Activated T-helper 17 cell treated with anti-CD3 and anti-CD28 coated beads, Interleukin-2, amount 50 U/mL, for 72 hours (primary cell): ENCODE measurements at places on chromosomes 1 and 21.

DNA sequence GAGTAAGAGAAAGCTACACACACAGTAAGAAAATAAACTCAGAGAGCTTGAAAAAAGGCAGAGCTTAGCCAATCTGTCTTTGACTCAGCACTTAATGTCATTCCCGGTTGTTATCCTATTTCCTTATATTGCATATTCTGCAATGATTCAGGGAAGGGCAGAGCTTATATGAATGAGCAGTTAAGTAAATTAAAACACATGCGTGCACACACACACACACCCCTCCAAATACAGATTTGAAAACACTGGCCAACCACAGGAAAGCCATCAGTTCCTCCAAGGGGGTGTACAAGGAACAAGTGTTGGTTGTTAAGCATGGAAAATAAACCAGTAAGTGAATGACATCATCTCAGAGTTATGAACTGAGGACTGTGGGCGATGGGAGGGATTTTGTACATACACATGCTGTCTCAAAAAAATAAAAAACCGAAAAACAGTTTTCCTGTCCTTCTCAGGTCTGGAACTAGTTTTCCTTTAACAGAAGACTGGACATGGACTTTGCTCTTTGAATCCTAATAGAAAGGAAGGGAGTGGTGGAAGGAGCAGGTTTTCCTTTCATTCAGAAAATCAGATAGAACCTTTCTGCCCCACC is 1.0 kb downstream of the IQGAP3 start:
- peak; percentile 72 for ATAC-seq

- ATAC-seq, result peak; percentile 45
Measured at GRCh38 chr1:15354580-15354965, 55.1 kb upstream of the EFHD2 start.

DNA sequence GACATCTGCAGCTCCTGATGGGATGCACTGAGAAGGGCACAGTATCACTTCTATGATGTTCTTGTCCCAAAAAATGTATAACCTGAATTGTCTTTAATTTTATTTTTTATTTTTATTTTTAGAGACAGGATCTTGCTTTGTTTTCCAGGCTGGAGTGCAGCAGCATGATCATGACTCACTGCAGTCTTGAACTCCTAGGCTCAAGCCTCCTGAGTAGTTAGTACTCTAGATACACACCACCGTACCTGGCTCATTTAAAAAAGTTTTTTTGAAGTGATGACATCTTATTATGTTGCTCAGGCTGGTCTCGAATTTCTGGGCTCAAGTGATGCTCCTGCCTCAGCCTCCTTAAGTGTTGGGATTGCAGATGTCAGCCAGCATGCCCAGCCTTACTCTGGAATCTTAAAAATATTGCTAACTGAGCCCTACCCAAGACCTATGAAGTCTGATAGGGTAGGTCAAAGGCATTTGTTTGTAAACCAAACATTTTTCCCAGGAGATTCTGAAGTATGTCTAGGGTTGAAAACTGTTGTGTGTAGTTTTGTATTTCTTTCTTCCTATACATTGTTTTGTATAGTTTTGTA is 68.9 kb downstream of the ATF6 start:
- ATAC-seq, result no peak

DNA sequence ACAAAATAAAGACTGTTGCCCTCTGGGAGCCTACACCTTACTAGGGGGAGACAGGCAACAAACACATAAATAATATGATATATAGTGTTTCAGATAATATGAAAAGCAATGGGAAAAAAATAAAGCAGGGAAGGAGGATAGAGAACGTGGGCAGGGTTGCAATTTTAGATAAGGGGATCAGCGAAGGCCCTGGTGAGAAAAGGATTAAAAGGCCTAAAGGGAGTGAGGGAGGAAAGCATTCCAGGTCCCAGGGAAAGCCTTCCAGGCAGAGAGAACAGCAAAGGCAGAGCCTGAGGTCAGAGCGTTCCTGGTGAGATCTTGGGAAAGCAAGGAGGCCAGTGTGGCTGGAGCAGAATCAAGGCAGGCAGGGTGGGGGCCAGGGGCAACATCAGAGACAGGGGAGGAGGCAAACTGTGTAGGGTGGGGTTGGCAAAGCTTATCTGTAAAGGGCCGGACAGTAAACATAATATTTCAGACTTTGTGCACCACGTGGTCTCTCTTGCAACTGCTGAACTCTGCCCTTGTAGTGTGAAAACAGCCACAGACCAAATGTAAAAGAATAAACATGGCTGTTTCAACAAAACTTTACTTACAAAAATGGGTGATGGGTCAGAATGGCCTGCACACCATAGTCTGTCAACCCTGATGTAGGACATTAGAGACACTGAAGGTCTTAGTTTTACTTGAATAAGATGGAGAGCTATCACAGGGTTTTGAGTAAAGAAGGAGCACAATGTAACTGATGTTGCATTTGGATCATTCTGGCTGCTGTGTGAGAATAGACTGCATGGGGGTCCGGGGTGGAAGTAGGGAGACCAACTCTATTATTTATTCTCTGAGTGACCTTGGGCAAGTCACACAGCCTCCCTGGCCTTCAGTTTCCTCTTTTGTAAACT is 13.3 kb upstream of the CPT2 start:
- ATAC-seq, result no peak

GRCh38 chr1:80673935-80674597 is 1126.7 kb upstream of the ADGRL2 start:
- no peak for ATAC-seq

GRCh38 chr1:219659005-219659600 is 46.2 kb upstream of the ZC3H11B start:
- ATAC-seq, result peak; percentile 32

- no peak for ATAC-seq
Measured at GRCh38 chr21:17128132-17128531, 384.7 kb upstream of the CXADR start.

DNA sequence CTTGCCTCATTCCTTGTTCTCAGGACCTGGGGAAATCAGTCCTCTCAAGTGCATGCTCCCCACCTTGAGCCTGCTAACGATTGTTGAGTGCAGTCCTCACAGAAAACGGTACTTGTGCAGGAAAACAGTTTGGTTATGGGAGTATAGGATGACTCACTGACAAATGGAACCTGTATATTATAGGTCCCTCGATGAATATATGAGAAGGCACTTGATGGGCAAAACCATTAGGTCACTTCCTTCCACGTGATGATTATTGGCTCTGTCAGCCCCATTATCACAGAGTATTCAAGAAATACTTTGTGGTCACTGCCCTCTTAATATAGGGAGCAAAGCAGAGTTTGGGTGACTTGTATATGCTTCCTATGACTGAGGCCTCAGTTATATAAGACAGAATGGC is 6.2 kb downstream of the CCDC17 start:
- peak; percentile 11 for ATAC-seq

GRCh38 chr1:51514733-51515132 is 4.3 kb downstream of the EPS15 start:
- ATAC-seq, result no peak

DNA sequence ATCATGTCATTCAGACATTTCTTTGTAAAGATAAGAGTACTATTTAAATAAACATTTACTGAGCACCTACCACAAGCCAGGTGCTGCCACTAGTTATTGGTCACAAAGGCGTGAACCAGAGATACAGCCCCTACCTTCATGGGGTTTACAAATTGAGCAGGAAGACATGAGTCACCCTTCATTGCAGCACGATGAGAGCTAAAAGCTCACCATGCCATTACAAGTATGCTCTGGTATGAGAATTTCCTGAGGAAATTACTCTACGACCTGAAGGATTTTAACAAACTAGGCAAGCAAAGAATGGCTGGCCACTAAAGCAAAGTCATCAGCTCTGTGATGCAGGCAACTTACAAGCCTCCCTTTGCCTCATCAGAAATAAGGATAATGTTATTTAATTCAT is 346.8 kb downstream of the BRINP2 start:
- no peak for ATAC-seq

DNA sequence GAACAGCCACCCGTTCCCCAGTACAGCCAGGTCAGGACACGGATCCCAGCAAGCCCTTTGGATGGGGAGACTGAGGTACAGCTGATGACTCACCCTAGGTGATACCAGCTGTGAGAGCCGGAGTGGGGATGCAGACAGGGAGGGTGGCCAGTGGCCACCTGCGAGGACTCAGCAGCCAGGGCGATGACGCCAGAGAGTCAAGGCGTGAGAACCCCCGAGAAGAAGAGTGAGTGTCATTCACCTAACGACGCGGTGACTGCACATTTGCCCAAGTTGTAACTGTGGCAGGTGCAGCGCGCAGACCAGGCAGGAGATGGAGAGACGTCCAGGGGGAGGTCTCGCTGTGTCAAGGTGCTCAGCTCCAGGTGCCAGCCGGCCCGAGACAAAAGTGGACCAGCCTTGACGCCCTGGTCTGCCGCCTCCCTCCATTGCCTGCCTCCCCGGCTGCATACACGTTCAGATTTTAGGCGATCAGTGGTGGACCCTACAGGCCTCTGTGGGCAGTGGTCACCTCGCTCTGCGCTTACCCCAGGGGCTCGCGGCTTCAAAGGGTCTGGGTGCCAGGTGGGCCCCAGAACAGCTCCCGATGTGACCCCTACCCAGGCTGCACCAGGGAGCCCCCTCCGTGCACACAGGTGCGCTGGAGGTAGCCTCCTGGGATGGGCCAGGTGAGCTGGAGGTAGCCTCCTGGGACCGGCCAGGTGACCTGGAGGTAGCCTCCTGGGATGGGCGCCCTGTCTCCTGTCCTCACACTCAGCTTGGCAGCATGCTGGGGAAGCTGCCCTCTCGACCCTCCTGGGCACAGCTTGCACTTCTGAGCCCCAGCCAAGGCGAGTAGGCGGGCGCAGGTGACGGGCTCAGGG is 11.9 kb downstream of the LRRC3 start:
- ATAC-seq, result no peak

DNA sequence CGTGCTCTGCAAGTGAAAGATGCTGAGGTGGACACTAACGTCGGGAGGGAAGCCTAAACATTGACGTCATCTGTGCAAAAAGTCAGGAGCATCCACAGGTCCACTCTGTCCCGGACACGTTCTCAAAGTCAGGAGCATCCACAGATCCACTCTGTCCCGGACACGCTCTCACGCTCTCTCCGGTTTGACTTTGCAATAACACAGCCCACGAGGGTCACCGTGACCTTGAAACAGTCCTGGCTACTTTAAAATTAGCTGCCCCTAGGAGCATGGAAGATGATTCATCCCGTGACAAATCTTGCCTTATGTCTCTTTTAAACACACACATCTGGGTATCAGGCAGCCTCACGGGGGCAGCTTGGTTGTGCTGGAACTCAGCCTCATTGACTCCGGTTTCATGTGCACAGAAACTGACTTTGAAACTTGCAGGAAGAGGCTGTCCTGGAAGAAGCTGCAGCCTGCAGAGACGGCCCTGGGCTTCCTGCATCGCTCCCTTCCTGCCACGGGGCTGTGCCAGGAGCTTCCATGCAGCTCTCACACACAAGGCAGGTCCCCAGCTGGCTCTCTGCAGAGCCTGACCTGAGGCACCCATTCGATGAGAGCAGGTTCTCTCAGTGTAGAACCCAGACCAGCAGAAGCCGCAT is 18.1 kb upstream of the COL18A1 start:
- ATAC-seq, result no peak

DNA sequence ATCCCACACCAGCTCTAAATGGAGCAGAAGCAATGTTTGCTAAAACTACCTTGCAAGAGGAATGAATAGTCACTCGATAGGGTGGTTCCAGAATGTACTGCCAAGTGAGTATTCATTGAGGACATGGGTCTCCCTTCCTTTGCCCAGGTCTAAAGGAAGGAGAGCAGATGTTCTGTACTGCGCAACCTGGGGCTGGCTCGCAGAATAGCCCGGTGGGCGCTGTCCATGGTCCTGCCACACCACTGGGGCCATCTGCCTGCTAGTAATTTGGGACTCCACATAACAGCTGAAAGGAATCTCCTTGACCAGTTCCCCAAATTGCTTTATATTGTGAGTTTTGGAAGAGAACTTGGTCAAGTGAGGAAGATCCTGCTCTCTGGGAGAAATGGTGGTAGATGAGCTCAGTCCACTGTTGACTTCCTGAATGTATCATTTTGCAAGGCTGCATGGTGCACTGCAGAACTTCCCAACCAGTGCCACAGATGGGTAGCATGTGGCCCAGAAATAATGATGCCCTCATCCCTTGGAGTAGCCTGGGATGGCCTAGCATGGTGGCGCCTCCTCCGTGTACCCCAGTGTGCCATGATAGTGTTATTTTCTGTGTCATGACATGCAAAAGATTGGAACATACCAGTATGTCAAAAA is 5.7 kb downstream of the SLC6A17 start:
- ATAC-seq, result no peak

DNA sequence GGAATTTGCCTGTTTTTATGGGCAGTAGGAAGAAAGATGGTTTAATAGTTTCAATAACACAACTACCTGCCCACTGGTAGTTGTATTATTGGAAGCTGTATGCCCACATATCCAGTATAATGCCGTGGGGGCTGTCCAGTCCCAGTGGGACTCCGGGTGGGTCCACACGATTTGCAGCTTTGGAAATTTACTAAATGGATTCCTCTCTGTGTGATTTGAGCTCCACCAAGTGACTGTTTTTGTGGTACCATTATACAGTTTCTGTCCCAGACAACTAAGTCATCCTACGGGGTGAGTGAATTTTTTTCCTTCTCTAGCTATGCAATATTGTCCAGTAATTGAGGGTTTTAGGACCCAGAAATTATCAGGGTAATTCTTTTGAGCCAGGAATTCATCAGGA is 86.8 kb downstream of the PLA2G4A start:
- no peak for ATAC-seq

- no peak for ATAC-seq
Measured at GRCh38 chr1:236645016-236645680, 40.8 kb upstream of the HEATR1 start.

- ATAC-seq, result no peak
Measured at GRCh38 chr1:27116697-27117096, 38.2 kb downstream of the SLC9A1 start.

- ATAC-seq, result no peak
Measured at GRCh38 chr1:203461717-203462116, 13.9 kb upstream of the PRELP start.

DNA sequence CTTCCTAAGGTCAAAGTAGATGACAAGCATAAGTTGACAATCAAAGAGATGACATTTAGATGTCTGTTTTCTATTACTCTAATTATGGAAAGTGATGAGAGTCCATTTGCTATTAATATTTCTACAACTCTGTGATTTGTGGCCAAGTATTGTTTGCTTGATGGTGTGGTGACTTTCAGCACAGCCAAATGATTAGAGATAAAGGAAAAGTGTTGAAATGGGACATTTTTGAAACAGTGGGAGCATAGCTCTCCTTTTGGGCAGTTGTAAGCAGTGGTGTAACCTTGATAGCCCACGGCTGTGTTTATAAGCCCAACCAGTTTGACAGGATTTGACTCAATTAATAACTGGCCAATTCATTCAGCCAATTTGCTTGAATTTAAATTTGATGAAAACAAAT is 31.6 kb downstream of the ZC3H11B start:
- ATAC-seq, result no peak

GRCh38 chr21:46115441-46116188 is 17.7 kb downstream of the COL6A2 start:
- ATAC-seq, result no peak

DNA sequence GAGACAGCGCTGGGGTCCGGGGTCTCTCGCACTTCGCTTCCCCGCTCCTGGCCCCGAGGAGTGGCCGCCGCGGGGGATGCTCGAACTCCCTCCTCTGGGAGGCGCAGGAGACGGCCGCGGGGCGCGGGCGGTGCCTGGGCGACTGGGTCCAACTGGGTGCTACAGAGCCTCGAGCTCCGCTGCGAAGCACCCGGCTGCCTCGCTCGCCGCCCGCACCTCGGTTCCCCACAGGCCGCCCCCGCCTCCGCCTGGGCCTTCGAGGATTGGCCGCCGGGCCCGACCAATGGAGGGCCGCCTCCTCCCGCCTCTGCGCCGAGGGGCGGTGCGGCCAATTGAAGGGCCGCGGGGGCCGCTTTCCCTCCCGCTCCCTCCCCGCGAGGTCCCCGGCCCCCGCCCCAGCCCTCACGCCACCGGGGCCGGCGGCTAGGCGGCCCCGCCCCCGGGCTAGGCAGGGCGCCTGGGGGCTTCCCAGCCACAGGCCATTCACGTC is at the start of gene CNN3:
Gene CNN3, minus strand, starts transcription at position 196 of the 490 bp plus-strand sequence. CDS start 216 bp downstream, outside the sequence.
- ATAC-seq, result peak; percentile 84
